ENCODE measurements at places on chromosomes 7 and 10.

- no peak for DNase-seq
Measured at GRCh38 chr7:45125193-45125904, 13.9 kb upstream of the TBRG4 start.

- DNase-seq = no peak
Measured at GRCh38 chr7:10222976-10223375, 750.7 kb upstream of the PHF14 start.

GRCh38 chr7:96388620-96389383 lies 66.9 kb upstream of the SLC25A13 start:
- no peak for DNase-seq

DNA sequence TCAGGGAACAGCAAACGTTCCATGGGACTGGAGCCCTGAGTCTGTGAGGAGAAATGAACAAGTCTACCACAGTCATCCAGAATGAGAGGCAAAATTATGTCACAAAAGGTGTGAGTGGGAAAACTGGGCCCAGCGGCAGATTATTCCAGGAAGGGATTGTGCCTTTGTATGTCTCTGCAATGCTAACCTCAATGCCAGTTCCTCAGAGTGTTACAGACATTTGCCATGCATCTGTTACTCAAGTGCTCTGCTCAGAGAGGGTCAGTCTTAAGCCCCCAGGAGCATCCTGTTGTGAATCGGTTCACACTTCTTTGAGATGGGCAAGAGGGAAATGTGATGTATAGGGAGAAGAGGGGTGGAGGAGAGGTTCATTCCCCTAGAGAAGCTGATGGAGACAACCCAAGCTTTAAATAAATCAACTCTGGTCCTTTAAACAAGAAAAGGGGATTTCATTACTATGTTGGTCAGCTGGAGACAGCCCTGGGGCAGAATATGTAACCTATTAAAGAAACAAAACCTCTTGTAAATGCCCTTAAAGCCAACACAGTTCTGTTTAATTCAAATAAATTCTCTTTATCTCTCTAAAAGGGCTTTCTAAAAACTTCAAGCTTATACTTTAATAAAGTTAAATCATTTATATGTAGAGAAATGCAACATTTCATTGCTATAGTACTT lies 85.9 kb upstream of the GRB10 start:
- DNase-seq = no peak

DNA sequence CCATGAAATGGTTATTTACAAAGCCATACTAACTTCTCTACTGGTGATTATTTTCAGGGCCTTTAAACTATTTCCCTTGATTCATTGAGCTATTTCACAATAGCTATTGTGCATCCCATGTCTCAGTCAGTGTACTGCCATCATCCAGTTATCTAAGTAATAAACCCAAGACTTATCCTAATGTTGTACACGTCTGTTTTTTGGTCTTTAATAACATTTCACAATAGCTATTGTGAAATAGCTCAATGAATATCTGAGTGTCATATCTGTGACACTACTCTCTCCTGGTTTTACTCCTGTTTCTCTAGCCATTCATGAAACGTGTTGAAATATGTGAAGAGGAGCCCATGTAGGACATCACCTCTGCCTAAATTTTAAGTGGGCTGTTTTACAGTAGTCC lies 36.5 kb upstream of the TMEM140 start:
- no peak for DNase-seq

- peak; percentile 29 for DNase-seq
Measured at GRCh38 chr10:77494327-77494726, 143.3 kb downstream of the KCNMA1 start.

DNA sequence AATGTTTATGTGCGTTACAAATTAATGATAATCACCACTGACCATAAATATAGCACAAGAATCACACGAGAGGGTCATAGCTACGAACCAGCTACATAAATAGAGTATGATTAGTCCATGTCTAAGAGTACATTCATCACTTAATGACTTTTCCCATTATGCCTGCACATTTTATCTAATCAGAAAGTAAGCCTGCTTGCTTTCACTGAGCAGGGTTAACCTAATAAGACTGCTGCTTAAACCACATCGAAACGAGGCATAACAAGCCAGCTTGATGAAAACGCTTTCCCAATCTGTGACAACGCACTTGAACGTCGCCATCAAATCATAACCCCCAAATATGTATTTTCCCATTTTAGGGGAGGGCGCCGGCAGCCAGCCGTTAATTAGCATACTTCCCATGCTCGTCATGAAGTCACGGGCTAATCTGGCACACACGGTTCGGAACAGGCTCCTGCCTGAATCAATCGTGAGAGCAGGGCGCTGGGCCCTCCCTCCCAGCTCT lies 71.5 kb downstream of the EBF3 start:
- DNase-seq = no peak

DNA sequence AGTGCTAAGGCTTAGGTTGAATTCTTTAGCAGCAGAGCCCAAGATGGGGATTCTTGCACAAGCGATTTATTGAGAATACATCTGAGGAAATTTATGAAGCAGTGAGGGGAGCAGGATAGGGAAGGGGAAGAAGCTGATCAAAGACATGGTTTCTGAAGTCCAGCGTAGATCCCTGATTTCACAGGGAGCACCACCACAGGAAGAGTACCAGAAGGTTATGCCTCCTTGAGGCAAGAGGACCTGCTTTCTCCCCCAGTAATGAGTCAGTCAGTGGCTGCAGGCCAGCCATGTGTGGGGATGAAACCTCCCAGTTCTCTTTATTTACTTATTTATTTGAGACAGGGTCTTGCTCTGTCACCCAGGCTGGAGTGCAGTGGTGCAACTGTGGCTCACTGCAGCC lies 35.0 kb upstream of the CBLL1 start:
- no peak for DNase-seq

GRCh38 chr7:133115596-133115995 lies 33.7 kb upstream of the CHCHD3 start:
- no peak for DNase-seq

DNA sequence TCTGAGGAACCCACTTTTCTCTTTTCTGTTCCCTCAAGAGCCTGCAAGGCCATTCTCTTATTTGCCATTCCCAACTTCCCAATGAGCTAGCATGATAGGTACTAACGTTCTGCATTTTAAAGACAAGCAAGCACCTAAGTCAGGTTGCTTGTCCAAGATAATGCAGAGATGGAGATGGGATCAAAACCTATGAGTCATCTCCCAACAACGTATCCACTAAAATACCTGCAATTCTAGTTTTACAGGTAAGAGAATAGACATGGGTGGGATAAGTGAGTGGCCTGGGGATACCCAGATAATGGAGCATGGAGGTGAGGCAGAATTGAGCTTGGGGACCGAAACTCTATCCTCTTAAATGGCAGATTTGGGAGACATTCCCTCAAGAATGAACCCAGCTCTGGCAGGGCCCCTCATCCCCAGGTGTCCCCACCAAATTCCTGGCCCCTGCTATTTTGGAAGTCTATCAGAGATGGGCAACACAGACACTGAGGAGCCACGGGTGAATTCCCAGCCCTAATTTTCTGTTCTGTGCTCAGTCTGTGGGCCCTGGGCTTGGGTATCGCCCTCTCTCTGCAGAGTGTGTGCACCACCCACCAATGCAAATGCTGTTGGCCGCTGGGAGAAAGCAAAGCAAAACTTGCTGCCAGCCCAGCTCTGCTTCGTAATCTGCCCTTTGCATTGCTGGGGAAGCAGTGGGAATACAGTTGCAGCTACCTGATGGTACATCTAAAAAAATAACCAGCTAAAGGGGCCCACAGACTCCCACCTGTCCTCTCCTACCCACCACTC lies 98.3 kb downstream of the KCNMA1 start:
- DNase-seq = no peak

GRCh38 chr10:88194961-88195367 lies 331.5 kb downstream of the PTEN start:
- DNase-seq = no peak

DNA sequence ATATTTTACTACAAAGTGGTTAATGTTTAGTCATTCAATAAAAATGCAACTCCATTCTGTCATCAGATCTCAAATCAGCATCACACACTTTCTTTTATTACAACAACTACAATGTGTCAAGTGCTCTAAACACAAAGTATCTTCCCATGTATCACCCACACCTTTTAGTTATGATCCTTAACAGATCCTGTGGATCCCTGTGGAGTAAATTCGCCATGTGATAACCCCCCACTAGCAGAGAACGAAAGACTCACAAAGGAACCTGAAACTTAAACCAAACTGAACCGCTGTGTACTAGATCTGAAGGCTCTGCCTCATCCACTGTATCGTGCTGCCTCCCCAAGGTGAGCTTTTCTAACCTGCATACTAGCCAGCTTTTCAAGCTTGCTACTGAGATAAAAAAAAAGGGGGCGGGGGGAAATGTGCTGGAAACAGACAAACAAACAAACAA lies 1.7 kb downstream of the DPY19L1 start:
- no peak for DNase-seq

GRCh38 chr7:54186336-54186735 lies 355.8 kb upstream of the VSTM2A start:
- no peak for DNase-seq

DNA sequence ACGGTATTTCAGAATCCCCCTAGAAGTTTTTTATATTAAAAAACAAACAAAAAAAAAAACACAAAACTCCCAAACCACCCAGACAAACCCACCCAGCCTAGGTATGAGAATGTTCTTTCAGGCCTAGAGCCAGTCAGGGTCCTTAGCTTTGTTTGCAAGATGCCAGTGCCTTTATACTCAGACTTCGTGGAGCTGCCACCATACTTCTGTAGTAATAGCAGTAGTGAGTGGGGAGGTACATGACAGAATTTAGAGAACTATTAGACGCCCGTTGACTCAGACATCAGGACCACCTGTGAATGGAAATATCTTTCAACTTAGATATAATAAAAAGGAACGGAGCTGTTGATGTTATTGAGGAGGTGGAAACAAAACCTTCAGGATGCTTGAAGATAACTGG lies 138.2 kb upstream of the MKLN1 start:
- DNase-seq = no peak

- DNase-seq = no peak
Measured at GRCh38 chr7:69654849-69655707, 56.8 kb downstream of the AUTS2 start.

GRCh38 chr7:92806496-92806895 lies 29.9 kb downstream of the CDK6 start:
- DNase-seq = no peak

Measured in iPS DF 6.9 (cell line).